ENCODE measurements at places on chromosomes 2 and 18.

- peak; percentile 63 for DNase-seq
Measured at GRCh38 chr18:46407486-46408166, 249.4 kb downstream of the LOXHD1 start.

DNA sequence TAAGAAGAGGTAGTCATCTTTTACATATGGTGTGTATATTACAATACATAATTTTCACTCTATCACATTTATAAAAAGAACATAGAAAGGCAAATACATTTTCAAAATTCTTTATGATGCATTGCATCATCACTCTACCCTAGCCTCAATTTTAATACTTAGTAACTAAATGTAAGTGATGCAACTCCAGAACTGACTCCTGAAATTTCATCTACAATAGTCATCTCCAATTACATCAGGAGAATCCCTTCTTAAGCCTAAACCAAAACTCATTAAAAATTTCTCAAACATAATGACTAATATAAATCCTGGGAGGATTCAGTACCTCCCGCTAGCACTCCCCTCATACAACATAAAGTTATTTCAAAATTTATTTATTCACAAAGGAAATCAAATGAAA, 15.9 kb downstream of the TMX3 start:
- peak; percentile 83 for DNase-seq

DNA sequence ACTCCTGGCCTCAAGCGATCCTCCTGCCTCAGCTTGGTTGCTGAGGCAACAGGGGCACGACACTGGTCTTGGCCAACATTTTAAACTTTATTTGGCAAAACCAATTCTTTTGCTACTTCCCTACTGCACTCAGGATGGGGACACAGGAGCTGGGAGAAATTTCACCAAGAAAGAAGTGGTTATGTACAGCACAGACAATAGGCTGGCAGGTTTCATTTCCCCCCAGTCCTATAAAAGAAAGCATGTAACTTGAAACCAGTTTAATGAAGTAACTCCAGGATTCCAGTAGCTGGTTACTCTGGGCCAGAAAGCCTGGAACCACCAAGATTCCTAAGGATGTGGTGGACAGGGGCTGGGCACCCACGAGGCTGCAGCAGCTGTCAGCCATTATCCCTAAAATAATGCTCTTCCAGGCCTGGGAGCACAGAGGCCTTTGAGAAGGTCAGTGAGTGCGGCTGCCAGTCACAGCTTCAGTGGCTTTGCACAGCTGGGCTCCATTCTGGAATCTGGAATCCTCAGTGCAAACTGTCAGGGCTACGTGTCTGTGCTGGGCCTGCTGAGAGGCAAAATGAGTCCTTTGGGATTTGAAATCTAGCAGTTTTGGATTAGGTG, 142.3 kb upstream of the ITGA6 start:
- peak; percentile 86 for DNase-seq

GRCh38 chr18:6722690-6723089, 6.8 kb upstream of the ARHGAP28 start:
- DNase-seq, result no peak

DNA sequence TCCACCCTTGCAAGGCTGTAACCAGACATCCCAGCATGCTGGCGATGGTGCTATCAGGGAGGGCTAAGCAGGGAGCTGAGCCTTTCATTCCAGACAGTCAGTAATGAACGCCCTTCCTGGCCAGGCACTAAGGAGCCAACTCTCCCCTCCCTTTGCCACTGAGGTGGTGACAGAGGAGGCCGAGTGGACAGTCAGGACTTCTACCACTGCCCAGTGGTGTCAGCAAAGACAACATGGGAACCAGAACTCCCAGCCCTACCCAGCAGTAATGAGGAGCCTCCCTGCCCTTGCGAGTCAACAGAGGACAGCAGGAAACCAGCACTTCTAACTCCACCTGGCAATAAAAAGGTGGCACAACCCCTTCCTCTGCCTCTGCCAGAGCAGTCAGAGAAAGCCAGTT, 68.6 kb downstream of the ZAP70 start:
- DNase-seq, result no peak

- no peak for DNase-seq
Measured at GRCh38 chr2:228699888-228700287, 518.4 kb upstream of the SPHKAP start.

DNA sequence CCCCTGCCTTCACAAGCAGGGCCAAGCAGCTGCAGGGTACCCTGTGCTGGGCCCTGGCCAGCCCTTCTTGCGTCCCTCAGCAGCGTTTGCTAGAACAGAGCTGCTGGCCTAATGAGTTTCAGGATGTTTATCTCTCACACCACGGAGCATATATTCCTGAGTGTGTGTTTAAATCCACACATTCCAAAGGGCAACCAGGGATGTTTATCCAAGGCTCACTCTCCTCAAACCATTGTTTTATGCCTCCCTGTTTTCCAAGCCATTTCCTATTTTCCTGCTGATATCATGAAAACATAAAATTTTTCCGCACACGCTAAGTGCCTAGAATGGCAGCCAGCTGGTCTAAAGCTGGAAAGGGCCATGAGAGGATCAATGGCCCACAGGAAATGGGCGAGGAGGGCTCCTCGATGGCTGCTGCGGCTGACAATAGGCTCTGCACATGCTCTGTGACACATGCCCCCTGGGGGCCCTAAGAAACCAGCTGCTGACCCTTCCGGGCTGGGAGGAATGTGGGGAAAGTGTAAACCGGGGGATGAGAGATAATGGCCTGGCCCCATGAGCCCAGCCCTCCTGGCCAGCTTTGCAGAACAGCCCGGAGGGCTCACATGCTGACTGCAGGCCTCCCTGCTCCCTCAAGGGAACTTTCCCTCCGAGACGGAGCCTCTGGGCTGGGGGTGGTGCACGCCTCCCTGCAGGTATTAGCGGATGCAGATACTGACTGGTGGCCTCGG, 194.0 kb downstream of the NDUFA10 start:
- DNase-seq, result no peak

GRCh38 chr2:222320436-222321395, 21.9 kb upstream of the PAX3 start:
- DNase-seq, result no peak

- DNase-seq, result peak; percentile 8
Measured at GRCh38 chr2:225994748-225995405, 595.4 kb downstream of the NYAP2 start.

DNA sequence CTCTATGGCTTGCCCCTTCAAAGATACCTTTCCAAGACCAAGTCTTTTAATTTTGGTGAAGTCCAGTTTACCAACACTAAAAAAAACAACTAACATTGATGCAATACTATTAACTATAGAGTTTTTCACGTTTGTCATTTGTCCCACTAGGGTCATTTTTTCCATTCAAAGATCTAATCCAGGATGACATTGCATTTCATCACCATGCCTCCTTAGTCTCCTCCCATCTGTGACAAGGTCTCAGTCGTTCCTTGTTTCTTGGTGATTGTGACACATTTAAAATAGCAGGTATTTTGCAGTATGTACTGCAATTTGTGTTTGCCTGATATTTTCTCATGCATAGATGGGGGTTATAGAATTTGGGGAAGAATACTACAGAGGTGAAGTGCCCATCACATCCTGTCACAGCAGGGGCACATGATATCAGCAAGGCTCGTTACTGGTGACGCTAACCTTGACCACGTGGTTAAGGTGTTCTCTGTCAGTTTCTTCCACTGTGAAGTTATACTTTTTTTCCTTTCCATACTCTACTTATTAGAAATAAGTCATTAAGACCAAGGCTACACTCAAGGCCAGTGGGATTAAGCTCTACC, 799.2 kb upstream of the RAB6C start:
- no peak for DNase-seq

- peak; percentile 22 for DNase-seq
Measured at GRCh38 chr2:127479866-127480743, 46.2 kb downstream of the IWS1 start.

- DNase-seq, result peak; percentile 56
Measured at GRCh38 chr2:202035941-202036372, 2.3 kb downstream of the FZD7 start.

- no peak for DNase-seq
Measured at GRCh38 chr18:10705786-10706185, 180.0 kb downstream of the NAPG start.

DNA sequence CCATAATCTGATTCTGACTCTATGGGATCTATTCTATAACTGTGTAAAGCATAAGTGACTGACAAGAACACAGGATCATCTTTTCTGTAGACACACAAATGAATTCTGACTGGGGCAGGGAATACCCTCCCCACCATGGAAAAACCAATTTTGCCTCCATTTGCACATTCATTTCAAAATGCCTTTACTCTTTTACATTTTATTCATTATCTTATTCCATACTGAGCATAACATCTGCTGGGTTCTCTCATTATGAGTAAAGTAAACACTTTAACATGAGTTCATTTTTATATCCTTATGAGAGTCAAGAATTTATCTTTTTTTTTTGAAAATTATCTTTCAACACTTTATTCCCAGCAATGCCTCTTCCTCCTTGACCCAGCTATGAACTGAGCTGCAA, 163.5 kb downstream of the RNF152 start:
- no peak for DNase-seq

DNA sequence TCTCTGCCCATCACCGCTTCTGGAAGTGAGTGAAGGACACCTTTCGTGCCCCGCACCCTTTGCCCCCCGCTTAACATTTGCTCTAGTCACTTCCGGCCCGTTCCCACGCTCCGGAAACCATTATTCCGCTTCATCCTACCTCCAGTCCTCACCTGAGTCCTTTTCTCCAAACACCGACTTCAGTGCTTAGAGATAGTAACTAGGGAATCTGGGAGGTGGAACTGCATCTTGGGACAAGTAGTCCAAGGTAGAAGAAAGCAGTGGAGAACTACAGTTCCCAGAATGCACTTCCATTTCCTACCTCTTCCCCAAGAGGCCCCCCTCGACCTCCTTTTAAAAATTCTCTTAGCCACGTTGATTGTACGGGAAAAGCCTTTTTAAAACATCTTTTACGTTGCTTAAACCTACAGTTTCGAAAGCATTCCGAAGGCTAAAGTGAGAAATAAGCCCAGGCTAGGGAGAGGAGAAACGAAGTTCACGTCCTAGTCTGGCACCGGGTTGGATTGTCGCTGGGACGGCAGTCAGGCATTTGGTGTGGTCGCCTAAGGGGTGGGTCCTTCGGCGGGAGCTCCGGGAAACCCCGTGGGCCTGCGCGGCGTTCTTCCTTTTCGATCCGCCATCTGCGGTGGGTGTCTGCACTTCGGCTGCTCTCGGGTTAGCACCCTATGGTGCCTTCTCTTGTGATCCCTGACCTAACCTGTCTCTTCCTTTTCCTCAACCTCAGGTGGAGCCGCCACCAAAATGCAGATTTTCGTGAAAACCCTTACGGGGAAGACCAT, at the start of the genes CLHC1 and RPS27A:
Gene CLHC1 (minus strand): TSS at position 210 of the 779 bp plus-strand sequence. CDS start 9,882 bp downstream, outside the sequence.
Gene RPS27A (plus strand): TSS at position 605 of the 779 bp plus-strand sequence. CDS start 137 bp downstream, at position 742.
- peak; percentile 99 for DNase-seq

DNA sequence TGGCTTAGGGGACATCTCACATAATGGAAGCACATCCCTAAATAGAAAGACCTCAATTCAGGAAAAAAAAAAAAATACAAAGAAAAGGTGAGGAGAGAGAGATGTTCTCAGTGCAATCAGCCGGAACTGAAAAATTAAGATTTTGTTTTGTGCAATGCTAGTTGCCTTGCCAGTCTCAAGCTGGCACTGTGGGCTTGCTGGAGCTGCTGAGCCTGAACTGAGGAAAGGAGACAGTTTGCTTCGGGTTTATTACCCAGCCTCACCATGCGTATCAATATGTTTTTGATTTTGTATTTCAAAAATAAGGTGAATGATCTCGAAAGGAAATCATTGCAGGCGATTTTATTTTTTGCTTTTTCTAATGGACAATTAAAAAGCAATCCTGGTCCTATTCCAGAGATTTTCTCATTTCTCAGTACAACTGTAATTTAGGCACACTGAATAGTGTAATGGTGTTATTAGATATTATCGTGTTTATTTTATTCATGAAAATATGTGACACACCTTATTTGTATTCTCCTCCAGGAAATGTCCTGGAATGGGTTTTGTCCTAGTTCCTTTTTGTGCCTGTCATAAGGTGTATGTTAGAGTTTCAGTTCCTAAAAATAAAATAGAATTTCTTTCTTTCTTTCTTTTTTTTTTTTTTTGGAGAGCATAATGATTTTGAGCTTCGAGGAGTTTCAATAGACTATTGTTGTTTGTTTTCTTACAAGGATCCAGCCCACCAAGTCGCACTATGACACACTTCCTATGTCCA, 72.8 kb upstream of the ZEB2 start:
- DNase-seq, result no peak

- no peak for DNase-seq
Measured at GRCh38 chr2:175449616-175450015, 268.1 kb upstream of the ATP5MC3 start.

- DNase-seq, result no peak
Measured at GRCh38 chr2:45540942-45541341, 70.1 kb downstream of the SRBD1 start.

DNA sequence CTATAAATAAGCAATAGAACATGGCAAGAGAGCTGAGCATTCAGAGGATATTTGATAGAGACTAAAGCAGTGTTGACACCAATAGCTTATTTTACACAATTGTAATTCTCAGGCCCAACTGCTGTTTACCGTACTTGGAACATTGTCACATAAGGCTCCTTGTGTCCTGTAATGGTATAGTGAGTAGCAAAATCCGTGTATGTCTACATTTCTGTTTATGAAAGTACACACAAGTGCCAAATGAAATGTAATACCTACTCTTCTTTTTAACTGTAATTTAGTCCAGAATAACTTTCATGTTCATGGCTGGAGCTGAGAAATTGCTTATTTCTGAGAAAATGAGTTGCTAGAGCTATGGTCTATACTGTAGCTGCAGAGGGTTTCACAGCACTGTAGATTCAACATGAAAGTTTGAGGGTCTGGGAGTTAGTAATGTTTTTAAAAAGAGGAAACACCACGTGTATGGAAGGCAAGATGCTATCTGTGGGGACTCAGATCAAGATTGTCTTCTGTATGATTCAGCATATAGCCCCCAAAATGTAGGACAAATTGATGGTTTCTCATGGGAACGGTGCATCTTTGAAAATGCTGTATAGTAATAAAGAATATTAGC, 110.2 kb upstream of the NOSTRIN start:
- no peak for DNase-seq

DNA sequence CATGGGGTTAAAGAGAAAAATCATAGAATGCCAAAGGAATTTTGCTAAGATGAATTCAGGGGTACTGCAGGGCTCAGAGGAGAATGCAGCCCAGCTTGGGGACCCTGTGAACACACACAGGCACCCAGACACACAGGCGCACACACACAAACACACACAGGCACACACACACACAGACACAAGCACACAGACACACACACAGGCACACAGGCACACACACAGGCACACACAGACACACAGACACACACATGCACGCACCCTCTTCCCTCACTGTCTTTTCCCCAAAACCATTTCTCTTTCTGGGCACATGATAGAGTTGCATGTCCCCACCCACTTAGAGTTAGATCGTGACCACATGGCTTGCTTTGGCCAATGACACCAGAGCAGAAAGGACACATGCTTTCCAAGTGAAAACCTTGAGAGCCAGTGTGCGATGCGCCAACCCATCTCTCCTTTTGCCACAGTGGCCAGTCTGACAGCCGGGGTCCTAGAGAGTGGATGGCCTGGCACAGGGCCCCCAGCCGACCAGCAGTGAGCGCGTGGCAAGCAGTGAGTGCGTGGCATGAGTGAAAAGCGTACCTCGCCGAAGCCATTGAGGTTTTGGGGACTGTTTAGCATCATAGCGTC, 163.3 kb downstream of the KLHL29 start:
- DNase-seq, result no peak

GRCh38 chr2:50098242-50098641, 933.7 kb downstream of the NRXN1 start:
- no peak for DNase-seq

GRCh38 chr2:95109260-95109659, 12.3 kb downstream of the MRPS5 start:
- no peak for DNase-seq

All from fibroblast of lung (primary cell).